ENCODE measurements at places on chromosomes 3 and 15.

GRCh38 chr15:73969151-73969759 is 22.8 kb downstream of the STOML1 start:
- no peak for DNase-seq

GRCh38 chr3:133512416-133513089 is 60.9 kb upstream of the CDV3 start:
- DNase-seq: no peak

- no peak for DNase-seq
These were observed 775 bp downstream of the CCNDBP1 start for GRCh38 chr15:43186003-43186353.

DNA sequence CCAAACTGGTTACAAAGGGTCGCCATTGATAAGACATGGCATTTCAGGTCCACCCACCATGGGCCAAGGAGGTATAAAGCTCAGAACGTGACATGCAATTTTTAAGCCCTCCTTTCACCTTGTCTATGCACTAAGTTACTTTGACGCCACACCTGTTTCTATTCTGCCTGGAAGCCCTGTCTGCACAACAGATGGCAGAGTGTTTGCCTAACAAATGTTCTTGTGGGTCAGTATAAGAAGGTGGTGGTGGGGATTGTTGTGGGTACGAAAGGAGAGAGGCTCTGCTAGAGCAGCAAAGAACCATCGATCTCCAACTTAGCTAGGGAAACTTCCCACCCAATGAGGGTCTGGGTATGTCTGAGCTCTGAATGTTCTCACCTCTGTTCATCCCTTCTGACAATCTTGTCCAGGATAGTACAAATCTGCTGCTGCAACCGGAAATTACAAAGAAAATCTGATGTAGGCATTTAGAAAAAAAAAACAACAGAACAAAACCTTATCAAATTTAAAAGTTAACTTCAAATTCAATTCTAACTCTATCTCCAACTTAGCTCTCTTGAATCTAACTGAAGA is 945.0 kb upstream of the CFAP20DC start:
- DNase-seq: no peak

- DNase-seq: no peak
These were observed 4.8 kb downstream of the SEMA4B start for GRCh38 chr15:90205886-90206285.

- peak; percentile 30 for DNase-seq
These were observed 842 bp upstream of the U2SURP start for GRCh38 chr3:143000528-143000927.

GRCh38 chr3:173019378-173019777 is 121.7 kb downstream of the SPATA16 start:
- DNase-seq: no peak

DNA sequence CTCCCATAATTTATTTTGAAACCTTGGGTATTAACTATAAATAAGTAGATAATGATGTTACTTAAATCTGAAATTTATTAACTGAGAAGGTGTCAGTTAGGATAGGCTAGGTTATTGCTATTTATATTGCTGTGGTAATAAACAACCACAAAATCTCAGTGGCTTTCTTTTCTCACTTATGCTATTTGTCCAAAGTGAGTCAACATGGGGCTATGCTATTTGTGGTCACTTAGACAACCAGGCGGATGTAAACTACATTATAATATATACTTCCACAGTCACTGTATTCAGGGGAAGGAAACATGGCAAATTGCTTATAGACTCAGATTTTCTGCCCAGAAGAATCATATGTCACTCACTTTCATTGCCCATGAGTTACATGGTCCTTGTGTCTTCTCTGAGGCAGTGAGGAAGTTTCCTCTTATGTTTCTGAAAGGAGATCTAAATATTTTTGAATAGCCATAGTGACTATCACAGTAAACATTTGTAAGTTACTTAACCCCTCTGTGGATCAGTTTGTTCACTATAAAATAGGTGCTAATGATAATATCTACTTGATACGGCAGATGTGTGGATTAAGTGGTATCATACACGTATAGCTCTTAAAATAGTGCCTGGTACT is 19.8 kb downstream of the HMG20A start:
- DNase-seq: peak; percentile 48

- DNase-seq: no peak
These were observed 78.6 kb downstream of the PEX5L start for GRCh38 chr3:179958143-179958542.

DNA sequence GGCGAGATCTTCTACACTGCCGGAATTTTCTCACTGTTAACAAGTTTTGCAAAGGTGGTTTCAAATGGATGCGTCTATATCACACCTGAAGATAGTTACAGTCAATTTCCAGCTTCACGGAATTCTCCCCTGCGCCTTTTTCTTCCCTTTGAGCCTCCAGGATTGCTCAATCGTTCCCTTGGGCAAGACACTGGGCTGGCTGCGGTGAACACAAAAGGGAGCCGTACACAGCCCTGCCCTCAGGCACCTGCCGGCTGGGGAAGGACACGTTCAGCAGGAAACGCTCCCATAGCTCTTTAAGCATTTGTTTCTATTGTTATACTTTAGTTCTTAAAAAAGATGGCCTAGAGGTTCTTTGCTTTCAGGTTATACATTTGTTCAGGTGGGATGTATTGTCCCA is 85.7 kb downstream of the C3orf70 start:
- no peak for DNase-seq

DNA sequence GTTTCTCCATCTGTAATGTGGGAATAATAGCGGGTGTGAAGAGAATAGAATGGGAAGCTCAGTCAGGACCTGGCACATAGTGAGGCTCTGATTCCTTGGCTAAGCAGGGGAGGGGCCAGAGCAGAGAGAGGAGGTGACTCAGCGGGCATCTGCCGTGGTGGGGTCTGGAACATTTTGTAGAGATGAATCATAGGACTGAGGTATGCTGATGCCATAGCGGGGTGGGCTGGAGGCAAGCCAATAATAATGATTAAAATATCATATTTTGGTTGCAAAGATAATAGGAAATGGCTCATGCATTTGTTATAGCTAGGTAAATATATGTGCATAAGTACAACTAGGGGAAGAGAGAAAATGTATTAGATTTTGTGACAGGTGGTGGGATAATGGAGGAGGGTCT is 11.2 kb downstream of the TGM4 start:
- peak; percentile 95 for DNase-seq

GRCh38 chr15:77064063-77064462 is 6.8 kb downstream of the TSPAN3 start:
- no peak for DNase-seq

DNA sequence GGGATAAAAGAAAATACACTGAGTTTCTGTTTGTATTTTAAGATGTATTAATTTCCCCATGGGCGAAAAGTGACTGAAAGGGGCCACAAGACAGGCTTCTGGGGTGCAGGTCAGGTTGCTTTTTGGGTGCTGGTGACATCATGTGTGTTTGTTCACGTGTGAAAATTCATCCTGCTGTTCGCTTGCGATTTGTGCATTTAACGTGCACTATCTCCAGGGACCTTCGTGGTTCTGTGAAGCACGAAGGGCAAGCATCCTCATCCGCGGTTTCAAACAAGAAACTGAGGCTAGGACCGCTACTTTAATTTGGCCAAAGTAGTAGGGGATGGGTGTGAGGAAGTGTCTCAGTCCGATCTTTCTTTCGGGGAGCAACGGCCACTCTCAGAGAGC is 1.6 kb upstream of the SMAD6 start:
- no peak for DNase-seq

DNA sequence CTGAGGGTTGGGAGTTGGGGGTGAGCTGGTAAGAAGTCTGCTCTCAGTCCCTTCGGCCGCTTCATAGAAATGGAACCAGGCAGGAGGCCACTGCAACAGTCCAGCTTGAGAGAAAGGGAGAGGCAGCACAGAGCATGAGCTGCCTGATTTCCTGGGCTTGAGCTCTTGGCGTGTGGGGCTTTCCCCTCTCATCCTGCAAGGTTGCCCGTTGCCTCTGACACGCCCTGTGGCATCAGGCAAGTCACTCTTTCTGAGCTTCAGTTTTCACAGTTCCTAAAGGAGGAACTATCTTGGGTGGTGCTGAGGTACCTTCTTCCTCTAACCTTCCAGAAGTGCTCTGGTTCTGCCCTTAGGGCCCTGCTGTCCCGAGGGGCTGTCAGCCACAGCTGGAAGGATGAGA is 4.9 kb downstream of the MESP2 start:
- no peak for DNase-seq

GRCh38 chr15:73493922-73494321 is 51.0 kb downstream of the REC114 start:
- DNase-seq: no peak

- DNase-seq: no peak
These were observed 168.4 kb downstream of the WDR72 start for GRCh38 chr15:53591041-53591440.

GRCh38 chr3:2684046-2684445 is 426.1 kb downstream of the IL5RA start:
- no peak for DNase-seq

DNA sequence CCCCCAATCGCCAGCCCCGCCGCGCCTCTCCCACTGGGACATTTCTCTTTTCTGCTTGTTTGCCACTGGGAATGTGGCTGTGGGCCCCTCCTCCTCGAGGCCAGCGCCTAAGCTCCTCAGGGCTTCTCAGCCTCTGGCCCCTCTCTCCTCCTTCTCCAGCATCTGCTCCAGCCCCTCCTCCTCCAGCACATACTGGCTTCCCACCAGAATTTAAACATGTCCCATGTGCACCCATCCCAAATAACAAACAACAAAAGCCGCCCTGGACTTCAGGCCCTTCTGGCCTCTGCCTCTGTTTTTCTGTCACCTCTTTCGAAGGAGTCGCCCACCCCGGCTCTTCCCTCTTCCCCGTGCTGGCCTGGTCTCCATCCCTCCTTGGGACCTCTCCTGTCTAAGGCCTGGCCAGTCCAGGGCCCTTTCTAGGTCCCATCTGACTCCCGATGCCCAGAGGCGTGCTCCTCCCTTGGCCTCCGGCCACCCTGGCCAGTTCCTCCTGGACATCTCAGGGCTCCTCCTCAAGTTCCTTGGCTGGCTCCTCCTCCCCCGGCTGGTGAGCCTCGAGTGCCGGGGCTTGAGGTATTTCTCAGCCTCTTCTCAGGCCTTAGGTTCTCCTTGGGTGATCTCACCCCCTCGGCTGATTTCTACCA is 94.6 kb upstream of the SLC6A6 start:
- DNase-seq: peak; percentile 45

DNA sequence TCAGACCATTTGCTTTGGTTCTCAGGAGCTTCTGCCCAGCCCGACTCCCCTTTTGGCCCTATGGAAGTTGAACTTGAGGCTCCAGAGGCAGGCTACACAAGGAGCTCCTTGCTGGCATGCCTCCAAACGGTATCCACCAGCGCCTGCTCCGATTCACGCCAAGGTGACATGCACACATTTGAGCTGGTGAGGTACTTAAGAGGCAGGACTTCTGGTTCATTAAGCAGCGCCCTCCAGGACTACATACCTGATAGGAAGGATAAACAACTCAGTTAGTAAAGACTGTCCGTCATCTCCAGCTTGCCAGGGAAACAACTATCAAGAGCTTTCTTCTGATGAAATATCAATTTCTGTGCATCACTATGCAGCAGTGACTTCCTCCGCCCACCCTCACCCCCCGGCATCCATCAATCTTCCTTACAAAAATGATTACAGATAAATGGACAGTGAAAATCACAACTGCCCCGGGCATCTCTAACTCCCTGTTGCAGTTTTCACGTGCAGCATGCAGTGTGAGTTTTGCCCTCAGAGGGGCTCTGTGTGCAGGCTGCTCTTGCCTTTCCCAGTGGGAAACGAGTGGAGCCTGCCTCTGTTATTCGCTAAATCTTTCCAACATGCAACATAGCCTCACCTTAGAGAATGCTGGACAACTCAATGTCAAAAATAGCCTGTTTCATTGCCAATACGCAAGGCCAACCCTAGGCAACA is 122.9 kb downstream of the ARRDC4 start:
- no peak for DNase-seq

- no peak for DNase-seq
These were observed 718.2 kb downstream of the NTRK3 start for GRCh38 chr15:87538327-87538834.

DNA sequence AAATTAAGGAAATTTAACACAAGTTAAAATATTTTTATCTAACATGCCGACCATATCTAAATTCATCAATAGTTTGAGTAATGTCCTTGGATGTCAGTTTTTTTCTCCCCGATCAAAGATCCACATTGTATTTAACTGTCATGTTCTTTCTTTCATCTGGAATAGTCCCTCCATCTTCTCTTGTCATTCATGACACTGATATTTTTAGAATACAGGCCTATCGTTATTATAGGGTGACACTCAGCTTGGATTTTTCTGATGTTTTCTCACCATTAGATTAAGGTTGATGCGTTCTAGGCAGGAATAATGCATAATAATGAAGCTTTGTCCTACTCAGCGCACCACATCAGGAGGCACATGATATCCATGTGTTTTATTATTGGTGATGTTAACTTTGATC is 13.2 kb upstream of the PYGO1 start:
- no peak for DNase-seq

DNA sequence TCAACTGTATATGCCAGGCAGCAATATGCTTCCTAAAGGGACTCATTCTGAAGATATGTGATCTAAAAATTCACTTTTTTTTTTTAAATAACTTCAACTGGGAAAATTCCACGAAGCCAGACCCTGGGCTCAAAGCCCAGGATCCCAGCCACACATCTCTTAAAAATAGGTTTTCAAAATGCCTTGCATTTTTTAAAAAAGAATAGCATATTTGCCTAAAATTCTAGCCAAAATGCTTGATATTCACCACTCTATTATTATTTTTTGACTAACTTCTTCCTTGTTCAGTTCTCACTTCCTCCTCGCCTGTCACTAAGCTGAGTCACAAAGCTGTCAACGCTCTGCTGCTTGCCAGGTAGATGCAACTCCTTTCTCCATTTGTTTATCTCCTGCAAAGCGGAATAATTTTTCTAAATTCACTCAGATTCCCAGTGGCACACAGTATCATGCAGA is 28.0 kb upstream of the VGLL4 start:
- peak; percentile 72 for DNase-seq

- DNase-seq: no peak
These were observed 10.9 kb downstream of the KLF13 start for GRCh38 chr15:31337352-31338031.

DNA sequence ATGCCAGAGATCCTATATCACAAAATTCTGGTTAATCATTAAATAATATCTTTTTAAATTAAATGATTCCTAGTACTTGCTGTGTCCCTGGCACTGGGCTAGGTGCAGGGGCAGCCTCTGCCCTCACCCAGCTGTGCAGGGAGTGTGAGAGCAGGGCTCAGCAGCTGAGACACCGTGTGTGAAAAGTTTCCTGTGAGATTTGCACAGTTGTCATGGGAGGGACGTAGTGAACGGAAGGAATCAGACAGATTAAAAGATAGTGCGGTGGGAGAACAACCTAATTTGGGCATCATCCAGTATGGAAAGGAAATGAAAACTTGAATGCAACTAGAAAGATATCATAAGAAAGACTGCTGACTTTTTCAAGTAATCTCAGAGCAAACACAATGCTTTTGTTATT is 204.1 kb downstream of the SSR3 start:
- DNase-seq: no peak

- DNase-seq: no peak
These were observed 62.8 kb downstream of the PEX5L start for GRCh38 chr3:179973931-179974361.

- DNase-seq: no peak
These were observed 301.4 kb upstream of the DNAJC19 start for GRCh38 chr3:181290941-181291340.

- peak; percentile 24 for DNase-seq
These were observed 221.0 kb upstream of the EOMES start for GRCh38 chr3:27943106-27943505.
